Left hindlimb (tissue), 1 donor: ENCODE measurements at places on chromosomes 4 and X.

GRCh38 chr4:138053641-138054301 is 188.4 kb downstream of the SLC7A11 start:
- DNase-seq = no peak

DNA sequence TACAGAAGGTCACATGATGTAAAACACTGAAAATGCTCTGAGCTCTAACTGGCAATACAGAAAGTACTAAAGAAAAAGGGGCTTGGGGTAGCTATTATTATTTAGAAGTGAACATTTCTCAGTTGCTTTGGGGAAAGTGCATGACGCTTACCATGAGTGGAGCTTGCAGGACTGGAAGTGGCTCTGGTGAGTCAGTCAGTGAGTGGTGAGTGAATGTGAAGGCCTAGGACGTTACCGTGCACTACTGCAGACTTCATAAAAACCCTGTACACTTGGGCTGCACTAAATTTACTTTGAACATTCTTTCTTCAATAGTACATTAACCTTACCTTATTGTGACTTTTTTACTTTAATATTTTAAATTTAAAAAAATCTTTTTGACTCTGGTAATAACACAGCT is 89.3 kb upstream of the ENPP6 start:
- DNase-seq = no peak

DNA sequence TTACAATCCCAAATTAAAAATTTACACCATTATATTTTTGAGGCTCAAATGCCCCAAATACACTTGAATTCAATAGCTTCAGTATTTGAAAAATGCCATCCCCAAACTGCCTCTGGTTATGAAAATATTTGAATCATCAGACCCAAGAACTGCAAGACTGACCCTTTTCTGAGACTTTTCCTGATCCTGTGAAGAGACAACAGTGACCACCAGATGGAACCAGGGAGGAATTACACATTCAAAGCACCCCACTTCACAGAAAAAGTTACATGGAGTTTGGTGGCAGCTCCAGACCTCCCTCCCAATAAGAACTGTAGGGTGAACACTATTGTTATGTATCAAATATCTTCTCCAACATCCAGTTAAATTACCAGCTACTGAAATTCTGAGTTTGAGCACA is 44.0 kb upstream of the SCD5 start:
- no peak for DNase-seq

DNA sequence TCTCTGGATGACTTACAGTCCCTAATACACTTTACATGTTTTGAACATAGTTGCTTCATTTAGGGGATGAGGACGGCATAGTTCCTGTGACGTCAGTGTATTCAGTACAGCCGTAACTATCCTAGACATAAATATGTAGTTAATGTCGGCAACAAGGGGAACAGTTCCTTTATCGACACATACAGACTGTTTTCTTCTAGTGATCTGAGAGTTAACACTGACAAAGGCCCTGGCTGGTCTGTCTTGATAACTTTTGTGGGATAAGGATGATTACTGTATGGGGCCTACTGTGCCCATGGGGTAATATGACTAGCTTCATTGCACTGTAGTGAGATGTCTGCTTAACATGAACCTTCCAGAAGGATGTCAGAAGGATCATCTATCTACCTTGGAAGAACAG is 131.2 kb downstream of the ZNF518B start:
- no peak for DNase-seq

GRCh38 chr4:14620567-14621141 is 381.6 kb upstream of the CPEB2 start:
- no peak for DNase-seq

DNA sequence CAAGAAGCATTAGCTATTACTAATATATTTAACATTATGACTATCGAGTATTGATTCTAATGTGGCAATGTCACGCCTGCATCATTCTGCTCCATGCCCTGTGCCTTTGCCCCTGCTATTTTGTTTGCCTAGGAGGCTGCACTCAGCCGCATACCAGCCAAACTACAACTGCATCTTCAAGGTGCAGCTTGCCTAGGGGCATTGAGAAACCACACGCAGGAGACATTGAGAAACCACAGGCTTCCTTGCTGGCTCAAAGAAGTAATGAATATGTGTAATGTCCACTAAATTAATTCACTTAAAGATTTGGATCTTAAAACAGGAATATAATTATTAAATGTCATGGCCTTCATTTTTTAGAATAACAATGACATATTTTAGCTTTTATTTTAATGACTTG is 683.6 kb upstream of the TENM3 start:
- DNase-seq = no peak

DNA sequence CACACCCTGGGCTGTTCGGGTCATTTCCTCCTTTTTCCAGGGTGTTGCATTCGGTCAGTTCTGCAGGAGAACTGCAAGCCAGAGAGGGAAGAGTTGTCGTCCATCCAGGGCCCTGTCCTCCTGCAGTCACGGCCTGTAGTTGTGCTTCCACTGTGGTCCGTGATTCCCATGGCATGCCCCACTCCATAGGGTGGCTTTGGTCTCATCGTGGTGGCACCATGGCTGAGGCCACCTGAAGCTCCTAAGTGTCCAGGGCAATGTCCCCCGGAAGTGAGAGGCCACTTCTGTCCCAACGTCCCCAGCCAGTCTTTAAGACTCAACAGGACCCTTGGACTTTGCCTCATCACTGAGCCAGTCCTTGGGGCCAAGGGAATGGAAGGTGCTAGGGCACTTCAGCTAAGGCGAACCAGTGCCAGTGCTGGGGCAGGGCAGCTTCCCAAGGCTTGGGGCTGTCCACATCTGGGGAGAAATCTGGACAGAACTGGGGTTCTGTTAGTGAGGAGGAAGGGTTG is 83.7 kb downstream of the HTRA3 start:
- no peak for DNase-seq

DNA sequence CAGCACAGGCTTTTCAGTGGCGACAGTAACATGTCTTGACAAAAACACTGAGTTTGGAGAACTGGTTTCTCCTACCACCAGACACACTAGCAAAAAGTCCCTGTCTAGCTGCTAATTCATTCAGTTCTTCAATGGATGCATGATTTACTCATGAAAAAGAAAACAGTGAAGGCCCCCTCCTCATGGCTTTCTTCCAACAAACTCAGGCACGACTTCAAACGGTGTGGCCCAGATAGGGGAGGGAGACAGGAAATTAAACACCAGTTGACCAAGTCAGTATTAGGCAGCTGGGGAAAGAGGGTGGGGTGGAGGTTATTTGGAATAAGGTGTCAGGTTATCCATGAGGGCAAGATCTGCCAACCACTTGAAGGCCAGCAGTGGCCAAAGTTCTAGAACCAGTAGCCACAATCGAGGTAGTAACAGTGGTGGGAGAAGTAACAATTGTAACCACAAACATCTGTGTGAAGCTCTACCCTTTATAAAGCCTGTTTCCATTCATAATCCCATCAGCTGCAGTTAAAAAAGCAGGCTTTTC is 60.2 kb downstream of the SEPSECS start:
- no peak for DNase-seq

GRCh38 chr4:118225511-118225910 is 127.3 kb downstream of the PRSS12 start:
- DNase-seq = no peak

- no peak for DNase-seq
Measured at GRCh38 chr4:154277172-154277571, 214.4 kb downstream of the DCHS2 start.

DNA sequence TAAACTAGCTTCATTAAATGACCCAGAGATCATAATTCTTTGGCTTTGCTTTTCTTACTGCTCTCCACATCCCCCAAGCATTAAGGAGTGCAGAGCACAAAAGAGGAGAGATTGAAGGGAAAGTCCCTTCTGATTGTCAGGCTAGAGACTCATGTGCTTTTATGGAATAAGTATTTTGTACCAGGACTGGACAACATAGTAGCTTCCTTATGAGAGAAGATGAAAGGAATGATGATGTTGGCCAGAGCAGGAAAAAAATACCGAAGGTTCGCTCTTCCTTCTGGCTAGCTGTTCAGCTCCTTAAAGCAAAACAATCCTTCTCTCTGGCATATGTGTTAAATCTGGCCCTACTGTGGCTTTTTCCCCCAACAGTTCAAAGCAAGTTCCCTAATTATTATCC is 53.1 kb downstream of the HOPX start:
- DNase-seq = no peak

DNA sequence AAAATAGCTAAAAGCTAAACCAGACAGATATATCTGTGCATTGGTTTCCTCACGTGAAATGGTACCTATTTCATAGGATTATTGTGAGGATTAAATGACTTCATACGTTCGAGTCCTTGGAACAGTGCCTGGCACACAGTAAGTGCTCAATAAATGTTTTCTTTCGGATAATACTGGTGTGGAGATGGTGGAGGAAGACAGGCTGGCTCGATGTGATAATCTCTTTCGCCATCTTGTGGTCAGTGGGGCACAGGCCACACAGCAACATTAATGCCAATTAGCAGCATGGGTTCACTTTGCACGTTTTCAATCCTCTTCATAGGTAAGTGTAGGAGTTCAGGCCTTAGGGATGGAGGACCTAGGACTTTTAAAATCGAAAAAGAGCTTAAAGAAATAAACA is 9.3 kb downstream of the PAGE4 start:
- DNase-seq = no peak

GRCh38 chrX:113457719-113458118 is 617.1 kb upstream of the AMOT start:
- no peak for DNase-seq

DNA sequence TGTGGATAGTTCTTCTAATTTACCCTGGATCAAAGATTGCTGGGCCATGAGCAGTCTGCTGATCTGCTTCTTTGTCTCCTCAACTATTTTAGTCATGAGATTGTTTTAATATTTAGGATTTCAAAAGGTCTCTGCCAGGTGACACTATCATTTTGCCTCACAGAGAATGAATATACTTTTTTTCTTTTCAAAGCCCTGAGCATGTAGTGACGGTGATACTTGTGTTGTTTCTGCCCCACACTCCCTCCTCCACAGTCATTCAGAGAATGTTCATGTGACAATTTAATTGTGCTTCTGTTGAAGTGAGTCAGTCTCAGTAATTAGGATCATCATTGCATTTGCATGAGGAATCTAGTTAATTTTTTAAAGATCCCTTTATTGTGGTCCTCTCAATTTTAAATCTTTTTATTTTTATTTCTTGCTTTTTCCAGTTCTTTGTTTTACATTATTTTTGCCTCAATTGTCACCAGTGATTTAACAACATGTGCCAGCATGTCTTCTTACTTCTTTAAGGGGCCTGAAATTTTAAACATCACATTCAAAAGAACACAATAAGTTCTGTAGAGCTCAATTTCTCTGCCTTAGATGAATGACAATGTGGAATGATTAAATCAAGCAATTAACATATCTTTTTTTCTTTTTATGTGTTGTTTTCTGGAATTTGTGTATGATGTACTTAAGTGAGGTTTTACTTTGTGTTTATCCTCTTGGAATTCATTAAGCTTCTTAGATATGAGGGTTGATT is 12.3 kb downstream of the MMRN1 start:
- no peak for DNase-seq

DNA sequence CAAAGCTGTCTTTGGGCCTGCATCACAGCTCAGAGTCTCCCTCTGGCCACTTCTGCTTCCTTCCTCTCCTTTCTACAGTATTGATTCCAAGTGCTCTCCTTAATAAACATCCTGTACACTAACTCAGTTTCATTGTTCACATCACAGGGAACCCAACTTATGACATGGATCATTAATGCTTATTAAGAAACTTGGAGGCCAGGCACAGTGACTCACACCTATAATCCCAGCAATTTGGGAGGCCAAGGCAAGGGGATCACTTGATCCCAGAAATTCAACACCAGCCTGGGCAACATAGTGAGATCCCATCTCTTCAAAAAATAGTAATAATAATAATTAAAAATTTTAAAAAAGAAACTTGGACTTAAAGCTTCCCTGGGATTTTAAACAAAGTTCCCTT is 89.2 kb upstream of the EFHC2 start:
- no peak for DNase-seq

DNA sequence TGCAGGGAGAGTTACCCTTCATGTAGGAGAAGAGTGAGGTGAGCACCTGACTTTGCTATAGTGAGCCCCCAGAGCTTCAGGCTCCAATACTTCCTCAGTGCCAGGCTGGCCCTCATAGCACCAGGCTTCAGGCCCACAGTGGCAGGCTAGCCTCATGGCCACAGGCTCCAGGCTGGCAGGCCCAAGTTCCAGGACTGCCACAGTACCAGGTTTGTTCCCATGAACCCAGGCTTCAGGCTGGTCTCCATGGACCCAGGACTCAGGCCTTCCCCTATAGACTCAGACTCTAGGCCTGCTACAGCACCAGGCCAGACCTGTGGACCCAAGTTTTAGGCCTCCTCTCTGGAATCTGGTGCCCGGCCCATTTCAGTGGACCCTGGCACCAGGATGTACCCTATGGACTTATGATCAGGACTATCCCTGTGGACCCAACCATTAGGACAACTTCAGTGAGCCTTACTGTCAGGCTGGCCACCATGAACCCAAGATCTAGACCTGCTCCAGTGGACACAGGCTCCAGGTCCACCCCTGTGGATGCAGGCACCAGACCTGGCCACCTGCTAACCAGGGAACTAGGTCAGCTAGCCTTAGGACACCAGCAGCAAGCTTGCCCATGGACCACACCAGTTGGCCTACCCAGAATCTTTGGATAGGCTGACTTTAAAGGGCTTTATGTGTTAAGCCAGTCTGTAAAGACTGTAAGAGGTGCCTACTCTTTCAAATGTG is 658.2 kb downstream of the KLHL13 start:
- DNase-seq = no peak

- DNase-seq = no peak
Measured at GRCh38 chr4:37664696-37665095, 21.5 kb downstream of the RELL1 start.

GRCh38 chr4:40550196-40550595 is 79.5 kb downstream of the RBM47 start:
- no peak for DNase-seq

DNA sequence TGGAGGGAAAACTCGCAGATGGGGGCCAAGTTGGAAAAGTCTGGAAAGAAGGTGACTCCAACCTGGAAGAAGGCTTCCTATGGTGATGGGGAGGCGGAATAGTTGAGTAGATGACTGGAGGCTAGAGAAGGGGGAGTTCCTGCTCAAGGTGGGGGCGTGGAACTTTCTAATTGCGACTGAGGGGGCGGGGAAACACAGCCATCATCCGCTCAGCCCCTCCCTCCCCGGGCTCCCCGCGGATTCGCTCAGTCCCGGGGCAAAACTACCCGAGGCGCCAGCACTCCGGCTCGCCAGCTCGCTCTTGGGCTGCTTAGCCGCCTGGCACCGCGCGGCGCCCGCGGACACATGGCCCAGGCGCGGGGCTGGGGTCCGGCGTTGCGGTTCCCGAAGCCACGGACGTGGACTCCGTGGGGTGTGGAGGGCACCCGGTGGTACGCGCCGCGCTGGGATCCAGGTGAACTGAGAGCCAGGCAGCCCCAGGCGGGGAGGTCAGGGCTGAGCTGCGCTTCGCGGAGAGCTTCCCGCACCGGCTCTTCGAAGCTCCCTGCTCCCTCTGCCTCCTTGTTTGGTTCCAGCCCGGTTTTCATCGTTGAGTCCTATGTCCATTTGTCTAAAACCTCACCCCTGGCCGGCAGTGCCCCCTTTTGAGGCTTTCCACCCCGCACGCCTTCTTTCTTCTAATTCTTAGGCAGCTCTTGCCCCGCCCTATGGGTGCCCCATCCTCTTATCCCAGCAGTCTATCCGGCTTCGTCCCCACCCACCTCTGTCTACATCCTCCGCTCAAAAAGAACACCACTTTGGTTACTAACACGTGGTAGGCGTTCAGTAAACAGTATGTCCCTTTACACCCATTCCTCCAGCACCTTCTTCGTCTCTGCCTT is 38.9 kb downstream of the STARD8 start:
- DNase-seq = no peak

- DNase-seq = no peak
Measured at GRCh38 chr4:140312100-140312499, 61.3 kb upstream of the SCOC start.

GRCh38 chr4:95288552-95288951 is 260.2 kb downstream of the UNC5C start:
- DNase-seq = no peak
